Activated CD4-positive, alpha-beta T cell treated with anti-CD3 and anti-CD28 coated beads, Interleukin-10, Interleukin-2, amounts not matched to agents 100 ng/mL and 50 ng/mL, durations not matched to agents 16 hours and 8 hours (primary cell): ENCODE measurements at places on chromosomes 7 and 10.

- no peak for DNase-seq
These were observed 851 bp downstream of the KIFBP start for GRCh38 chr10:68989317-68989990.

DNA sequence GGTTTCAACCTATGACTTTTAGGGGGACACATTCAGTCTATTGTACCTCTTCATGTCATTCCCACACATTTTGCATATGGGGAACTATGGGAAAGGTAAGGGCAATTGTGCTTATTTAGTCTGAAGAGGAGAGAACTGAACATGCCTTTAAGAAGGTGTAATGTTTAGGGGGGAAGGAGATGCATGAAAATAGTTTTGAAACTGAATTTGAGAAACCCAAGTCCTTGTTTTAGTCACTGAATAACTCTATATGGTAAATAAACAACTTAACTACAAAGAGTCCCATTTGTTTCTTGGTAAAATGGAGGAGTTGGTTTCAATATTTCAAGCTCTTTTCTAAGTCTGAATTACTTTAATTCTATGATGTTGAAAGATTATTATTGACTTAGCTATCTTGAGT, 166.1 kb downstream of the DNAJB9 start:
- DNase-seq: no peak

- no peak for DNase-seq
These were observed 134.0 kb downstream of the SEMA3E start for GRCh38 chr7:83514977-83515376.

DNA sequence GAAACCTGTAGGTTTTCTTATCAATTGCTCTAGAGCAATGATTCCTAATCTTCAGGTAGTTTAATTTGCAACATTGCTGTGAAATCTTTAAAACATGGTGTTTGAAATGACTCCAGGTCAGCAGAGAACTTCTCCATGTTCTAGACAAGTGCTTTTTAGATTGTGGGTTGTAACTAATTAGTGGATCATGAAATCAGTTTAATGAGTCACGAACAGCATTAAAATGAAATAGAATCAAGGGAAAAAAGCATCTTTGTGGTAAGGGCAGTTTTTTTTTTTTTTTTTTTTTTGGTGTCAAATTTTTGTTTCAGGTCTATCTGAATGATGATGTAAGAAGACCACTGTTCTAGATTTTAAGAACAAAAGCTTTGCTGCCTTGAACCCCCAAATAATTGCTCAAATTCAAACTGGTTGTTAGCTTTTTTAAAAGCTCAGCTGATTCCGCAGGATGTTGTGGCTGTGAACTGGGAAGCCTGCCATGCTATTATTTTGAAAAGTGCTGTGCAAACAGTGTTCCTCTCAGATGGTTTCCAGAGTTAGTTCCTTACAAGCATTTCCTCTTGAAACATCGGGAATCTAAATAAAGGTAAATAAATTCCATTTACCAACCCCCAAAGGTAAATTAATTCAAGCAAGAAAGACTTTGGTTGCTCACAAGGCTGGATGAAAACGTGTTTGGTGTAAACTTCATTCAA, 13.1 kb upstream of the PDK4 start:
- no peak for DNase-seq
